Esophagus mucosa (tissue), 1 donor: ENCODE measurements at places on chromosomes 11 and 22. TPM values are rescaled to one million over a fixed set of nuclear protein-coding genes. Genes with fewer than 3 reads are reported as not detected.

Gene MMP13
- total RNA-seq = not detected

DNA sequence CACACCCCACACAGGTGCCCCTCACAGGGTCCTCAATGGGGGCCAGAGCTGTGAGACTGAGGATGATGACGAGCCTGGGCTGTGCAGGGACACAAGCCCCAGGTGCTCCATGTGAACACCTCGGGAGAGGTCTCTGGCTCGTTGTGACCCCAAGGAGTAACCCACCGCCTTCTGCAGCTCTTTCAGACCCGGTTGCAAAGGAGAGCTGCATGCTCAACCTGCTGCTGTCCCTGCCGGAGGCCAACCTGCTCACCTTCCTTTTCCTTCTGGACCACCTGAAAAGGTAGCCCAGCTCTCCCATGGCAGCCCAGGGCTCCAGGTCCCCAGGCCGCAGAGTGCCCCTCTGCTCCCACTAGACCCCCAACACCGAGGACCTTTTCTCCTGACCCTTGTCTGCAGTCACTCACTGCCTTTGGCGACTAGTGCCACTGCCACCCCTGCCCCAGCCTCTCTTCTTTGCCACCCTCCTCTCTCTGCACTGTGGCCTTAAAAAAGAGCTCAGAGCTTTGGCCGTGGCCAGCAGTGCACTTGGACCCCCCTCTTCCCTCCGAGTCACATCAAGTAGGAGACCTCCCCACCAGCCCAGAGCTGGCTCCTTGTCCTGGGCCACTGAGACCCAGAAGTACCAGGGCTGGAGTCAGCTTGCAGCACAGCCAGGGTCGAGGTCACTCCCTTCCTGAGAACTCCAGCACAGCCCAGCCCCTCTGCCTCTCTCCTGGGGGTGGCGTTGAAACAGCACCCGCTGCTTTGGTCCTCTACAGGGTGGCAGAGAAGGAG, 133.7 kb downstream of the BCR start:
- ATAC-seq = no peak

DNA sequence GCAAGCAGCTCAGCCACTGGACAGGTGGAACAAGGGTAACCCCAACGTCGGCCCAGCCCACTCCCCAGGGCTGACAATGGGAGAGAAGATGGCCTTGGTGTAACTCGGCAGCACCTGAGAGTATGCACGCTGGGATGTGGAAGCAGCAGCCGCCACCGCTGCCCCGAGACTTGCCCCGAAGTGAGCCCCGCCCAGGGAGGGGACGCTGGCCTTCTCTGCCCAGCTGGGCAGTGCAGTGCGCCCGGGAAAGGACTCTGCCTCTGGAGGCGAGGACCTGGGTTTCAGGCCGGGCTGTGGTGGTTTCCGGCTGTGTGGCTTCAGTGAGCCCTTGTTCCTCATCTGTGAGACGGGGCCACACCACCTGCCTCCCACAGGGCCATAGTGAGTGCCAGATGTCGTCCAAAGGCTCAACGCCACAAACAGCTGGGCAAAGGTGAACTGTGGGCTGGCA, 8.6 kb upstream of the POLDIP3 start:
- no peak for ATAC-seq

- no peak for ATAC-seq
Observed at GRCh38 chr22:36235585-36235984, 3.7 kb downstream of the APOL2 start.

DNA sequence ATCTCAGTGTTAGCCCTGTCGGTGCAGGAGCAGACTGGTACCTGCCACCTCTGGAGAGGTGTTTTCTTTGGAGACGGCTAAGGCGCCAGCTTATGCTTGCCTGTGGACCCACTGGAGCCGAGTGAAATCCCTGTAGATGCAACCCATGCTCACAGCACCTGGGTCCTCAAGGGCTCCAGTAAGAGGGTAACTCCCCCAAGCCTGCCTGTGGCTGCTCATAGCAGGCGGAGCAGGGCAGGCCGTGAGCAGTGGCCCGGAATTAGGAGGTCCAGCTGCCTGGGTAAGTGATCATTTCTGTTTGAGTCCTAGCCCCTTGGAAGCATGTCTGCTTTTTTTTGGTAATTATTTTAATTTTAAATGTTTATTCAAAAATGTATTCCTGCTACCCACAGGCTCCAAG, 43.8 kb downstream of the NAT10 start:
- no peak for ATAC-seq

DNA sequence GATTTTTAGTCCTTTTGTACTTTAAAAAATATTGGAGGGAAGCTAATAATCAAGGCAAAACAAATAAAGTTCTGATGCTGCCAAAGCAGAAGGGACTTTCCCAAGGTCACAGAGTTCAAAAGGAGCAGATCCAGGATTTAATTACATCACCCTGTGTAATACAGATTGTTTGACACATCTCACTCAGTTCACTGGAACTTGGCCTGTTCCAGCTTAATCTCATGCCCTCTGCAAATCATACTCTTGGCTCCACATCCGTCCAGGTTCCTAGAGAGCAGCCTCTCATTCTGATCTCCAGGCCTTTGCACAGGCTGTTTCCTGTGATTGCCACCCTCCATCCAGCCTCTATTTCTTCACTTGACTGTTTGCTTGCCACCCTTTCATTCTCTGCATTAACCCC, 151.7 kb downstream of the SPON1 start:
- ATAC-seq = no peak

- no peak for ATAC-seq
Observed at GRCh38 chr11:62145261-62145871, 21.6 kb downstream of the INCENP start.

- no peak for ATAC-seq
Observed at GRCh38 chr11:134579724-134580609, 167.9 kb upstream of the B3GAT1 start.

- ATAC-seq = no peak
Observed at GRCh38 chr11:69348414-69349235, 54.7 kb downstream of the MYEOV start.

DNA sequence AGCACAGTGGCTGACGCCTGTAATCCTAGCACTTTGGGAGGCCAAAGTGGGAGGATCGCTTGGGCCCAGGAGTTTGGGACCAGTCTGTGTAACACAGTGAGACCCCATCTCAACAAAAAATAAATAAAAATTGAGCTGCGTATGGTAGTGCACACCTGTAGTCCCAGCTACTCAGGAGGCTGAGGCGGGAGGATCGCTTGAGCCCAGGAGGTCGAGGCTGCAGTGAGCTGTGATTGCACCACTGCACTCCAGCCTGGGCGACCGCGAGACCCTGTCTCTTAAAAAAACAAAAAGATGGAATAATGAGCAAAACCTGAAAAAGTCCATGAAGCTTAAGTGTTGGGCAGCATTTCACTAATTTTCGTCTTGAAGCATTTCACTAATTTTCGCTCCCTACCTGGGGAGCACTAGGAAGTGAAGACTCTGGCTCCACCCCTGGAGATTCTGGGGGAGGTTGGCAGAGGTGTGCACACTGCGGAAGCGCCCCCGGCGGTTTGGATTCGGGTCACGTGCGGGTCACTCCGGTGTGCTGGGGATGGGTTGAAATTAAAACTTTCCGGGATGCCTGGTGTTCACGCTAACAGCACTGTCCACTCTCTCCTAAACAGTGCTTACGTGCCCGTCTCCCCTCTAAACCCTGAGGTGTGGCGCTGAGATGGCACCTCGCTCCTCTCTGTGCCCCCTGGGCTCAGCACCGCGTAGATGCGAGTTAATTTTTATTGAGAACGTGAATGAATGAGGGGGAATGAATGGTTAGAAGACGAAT, 906 bp upstream of the NAA40 start:
- peak; percentile 22 for ATAC-seq

DNA sequence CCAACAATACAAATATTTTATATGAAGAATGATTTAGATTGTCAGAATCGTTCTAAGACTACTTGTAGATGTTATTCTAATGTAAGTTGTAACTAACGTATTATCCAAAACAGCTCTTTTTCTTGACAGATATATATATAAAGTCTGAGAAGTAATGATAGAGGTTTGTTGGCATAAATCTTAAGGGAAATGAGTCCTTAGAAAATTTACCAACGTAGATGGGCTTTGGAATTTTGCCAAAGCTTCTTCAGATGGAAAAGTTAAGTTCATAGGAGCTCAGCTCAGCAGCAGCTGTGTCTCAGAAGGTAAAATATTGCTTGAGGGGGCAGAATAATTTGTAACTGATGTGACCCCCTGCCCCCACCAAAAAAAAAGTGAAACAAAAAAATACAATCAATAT, 66.7 kb downstream of the BID start:
- ATAC-seq = no peak

Gene KLHL35
- total RNA-seq = 0.84 TPM

DNA sequence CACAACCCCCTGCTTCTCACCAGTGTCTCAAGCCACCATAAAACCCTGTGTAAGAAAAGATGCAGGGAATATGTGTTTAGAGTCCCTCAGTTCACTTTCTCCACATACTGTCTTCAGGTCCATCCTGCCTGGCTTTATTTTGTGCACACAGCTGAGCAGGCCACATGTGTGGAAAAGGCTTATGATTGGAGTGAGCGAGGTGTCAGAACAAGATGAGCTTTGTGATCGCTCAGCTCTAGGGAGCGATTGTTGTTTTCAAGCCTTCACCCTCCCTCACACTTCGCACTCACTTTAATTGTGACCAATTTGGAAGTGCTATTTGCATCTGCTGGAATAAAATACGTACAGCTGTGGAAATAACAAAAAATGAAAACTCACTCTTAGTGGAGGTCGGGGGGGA, 931.1 kb upstream of the TENM4 start:
- no peak for ATAC-seq

DNA sequence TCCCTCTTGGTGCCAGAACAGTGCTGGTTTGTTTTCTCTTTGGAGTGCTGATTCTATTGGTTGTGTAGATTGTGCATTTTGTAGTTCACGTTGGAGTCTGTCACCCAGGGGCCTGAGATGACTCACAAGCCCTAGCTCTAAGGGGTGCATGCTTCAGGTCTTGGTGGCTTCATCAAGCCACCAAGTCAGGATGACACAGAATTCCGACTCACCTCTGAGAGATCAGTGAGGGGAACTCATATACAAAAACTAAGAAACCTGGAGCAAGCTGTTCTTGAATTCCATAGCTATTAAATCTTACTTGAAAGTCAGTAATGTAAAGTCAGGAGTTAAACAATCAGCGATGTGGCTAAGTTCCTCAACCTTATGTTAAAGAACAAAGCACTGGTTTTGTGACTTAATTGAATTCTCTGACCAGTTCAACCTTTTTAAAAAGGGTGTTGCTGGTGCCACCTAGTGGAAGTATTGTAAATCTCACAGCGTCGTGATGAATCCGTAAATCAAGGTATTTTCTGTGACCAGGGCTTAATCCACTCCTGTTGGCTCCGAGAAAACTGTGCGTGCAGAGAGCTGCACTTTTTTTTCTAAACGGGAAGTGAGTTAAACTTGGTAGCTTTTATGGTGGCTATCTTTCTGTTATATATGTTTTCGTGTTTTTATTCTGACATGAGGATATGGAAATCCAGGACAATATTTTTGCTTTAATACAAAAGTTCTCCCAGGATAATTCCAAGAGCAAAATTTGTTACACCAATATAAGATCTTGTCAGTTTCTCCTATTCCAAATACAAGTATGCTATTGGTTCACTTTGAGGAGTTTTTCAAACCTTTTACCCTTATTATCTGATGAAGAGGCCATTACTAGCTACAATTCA, 14.6 kb downstream of the MMP13 start:
- peak; percentile 61 for ATAC-seq

DNA sequence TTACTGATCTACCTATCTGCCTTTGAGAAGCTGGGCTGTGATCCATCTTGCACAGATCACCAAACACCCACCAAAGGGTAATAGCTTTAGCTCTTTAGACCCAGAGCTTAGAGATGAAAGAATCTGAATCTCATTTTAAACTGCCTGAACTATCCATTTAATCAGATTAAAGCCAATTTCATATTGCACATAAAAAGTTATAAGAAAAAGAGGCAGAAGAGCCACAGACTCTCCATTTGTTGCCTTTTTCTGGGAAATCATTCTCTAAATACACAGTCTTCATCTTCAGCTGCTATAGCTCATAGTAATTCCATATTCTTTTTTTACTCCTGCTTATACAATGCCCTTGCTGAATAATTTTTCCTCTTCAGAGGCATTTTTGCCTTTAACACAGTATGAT, 271.2 kb downstream of the DLG2 start:
- no peak for ATAC-seq

Gene SYT13
- not detected for total RNA-seq

GRCh38 chr22:19035474-19036228, 86.6 kb downstream of the DGCR2 start:
- ATAC-seq = peak; percentile 13

Gene LDHAL6A
- total RNA-seq = not detected

DNA sequence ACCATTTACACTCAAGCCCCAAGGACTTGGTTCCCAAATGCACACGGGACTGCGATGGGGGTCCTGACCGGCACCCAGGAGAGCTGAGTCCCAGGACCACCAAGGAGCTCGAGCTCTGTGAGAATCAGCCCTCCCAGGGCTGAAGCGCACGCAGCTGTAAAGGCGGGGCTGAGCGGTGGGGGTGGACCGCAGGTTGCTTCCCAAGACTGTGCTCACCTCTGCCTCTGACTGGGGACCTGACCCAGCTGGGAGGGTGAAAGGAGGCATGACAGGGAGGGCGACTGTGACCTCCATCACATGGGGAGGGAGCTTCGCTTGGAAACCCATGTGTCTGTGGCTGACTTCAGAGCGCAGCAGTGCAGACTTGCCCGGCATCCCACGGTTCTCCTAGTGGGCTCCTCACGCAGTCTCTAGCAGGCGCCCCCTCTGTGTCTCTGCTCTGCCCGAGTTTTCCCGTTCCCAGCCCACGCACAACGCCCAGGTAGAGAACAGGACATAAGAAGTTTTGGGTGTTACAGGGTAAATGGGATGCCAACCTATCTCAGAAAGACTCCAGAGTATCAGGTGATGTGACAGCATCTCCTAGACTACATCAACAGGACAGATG, 15.4 kb upstream of the NAP1L4 start:
- no peak for ATAC-seq

GRCh38 chr22:49021131-49021925, 806.3 kb downstream of the BRD1 start:
- ATAC-seq = no peak

DNA sequence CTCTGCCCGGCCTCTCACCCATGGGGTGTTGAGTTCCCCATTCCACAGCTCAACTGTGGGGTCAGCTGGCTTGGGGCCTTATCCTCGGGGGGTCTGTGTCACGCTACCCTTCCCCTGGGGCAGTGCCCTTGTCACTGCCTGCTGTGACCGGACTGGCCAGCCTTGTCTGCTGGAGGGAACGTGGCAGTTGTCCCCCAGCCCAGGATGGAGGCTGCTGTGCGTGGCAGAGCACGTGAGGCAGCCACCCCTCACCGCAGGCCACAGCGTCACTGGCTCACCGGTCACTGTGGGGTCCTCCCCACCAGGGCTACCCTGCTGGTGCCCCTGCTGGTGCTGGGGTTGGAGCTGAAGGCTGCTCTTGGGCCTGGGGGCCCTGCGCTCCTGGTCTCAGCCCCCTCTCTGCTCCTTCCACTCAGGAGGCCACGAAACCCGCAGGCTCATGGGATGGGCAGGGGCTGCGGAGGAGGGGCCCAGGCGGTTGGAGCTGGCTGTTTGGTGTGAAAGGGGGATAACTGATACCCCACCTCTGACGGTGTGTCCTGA, 13.4 kb downstream of the BRSK2 start:
- no peak for ATAC-seq

GRCh38 chr11:103325686-103326069, 216.5 kb downstream of the DYNC2H1 start:
- no peak for ATAC-seq
